ENCODE measurements at places on chromosomes 3 and 15. TPM values are rescaled to one million over a fixed set of nuclear protein-coding genes. Genes with fewer than 3 reads are reported as not detected.
A peak's percentile ranks its signal among the peaks of the same experiment; 100 is the strongest.

DNA sequence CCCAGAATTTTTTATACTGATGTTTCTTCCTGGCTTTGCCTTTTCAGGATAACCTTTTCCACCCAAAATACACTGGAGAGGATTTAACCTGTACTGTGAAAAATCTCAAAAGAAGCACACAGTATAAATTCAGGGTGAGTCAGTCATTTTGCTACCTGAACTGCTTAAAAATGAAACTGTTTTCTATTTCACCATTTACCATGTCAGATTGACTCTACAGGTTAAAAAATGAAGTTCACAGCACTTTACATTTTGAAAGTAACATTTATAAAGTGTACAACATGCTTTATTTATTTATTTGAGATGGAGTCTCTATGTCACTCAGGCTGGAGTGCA is 115.2 kb downstream of the GHSR start:
- no peak for DNase-seq

The KCNH8 gene
- total RNA-seq = 0.26 TPM

GRCh38 chr3:67044955-67045354 is 46.8 kb downstream of the KBTBD8 start:
- DNase-seq = no peak

DNA sequence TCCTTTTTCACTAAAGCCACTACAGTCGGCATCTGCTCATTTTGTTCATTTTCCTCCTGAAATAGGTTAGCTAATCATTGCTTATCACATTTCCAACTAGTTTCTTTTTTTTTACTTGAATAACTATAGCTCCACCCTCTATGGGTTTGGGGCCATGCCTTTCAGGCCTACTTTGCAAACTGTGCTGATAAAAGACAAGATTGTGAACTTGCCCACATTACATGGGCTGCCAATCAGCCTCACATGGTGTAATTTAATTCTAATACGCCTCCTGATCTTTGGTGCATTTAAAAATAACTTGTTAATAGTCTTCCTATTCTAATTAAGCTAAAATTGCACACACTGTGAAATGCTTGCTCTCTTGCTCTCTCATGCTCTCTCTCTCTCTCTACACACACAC is 90.5 kb downstream of the TGFBR2 start:
- no peak for DNase-seq

The SSUH2 gene
- total RNA-seq = 0.55 TPM

DNA sequence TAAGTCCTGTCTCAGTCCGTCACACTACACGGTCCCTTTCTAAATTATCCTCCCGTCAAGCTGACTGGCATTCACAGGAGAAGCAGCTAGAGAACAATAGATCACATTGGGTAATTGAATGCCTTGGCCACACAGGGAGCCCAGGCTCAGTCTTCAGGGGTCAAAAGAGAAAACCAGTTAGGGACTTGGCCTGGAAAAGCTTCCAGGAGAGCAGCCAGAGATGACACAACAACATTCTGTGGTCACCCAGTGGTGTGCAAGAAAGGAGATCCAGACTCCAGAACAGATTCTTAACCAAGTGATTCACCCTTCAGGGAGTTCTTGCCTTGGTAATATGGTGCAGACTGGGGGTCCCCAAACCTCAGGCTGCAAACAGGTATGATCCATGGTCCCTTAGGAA is 15.9 kb downstream of the ARHGAP31 start:
- DNase-seq = no peak

- DNase-seq = no peak
Observed at GRCh38 chr3:117786349-117786748, 1076.8 kb downstream of the TUSC7 start.

The MAGEL2 gene
- total RNA-seq = 0.70 TPM

DNA sequence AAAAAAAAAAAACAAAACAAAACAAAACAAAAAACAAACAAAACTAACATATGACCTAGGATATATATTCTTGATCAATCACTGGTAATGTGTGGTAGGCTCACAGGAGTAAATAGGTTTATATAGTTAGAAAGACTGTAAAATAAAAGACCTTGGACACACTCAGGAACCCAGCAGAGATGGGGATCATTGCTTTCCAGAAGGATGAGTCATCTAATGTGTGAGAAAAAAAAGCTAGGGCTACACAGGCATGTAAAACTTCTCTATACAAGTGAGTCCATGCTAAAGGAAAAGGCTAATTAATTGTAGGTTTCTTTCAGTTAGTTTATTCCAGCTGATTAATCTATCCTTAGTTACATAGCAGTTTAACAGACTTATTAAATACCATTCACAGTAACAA is 710.3 kb upstream of the ARPP21 start:
- no peak for DNase-seq

- DNase-seq = no peak
Observed at GRCh38 chr3:49841126-49841696, 15.2 kb downstream of the TRAIP start.

DNA sequence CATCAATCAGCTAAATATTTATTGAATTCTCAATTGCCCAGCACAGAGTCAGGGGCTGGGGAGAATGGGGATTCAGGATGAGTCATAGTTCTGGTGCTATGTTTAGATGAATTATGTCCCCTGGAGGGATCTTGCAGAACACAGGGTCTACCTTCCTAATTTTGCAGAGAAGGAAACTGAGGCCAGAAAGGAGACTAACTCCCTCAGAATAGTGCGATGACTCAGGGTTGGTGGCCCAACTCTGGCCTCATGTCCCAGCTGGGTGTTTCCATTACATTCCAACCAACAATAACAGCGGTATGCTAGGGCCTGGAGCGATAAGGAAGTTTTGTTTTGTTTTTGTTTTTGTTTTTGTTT is 270.9 kb downstream of the TLE3 start:
- no peak for DNase-seq

DNA sequence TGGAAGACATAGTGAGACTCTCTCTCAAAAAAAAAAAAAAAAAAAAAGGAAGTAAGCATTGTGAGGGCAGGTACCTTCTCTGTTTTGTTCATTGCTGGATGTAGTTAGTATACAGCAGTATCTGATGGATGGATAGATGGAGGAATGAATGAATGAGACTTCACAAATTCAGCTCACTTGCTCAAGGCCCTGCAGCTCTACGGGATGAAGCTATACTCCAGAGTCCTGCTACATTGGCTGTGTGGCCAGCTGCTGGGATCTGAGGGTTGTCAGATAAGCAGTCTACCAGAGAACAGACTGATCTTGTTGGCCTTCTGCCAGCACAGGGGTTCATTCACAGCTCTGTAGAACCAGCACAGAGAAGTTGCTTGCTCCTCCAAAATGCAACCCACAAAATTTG is 35.0 kb downstream of the MLH1 start:
- DNase-seq = no peak

- DNase-seq = no peak
Observed at GRCh38 chr3:38985581-38985980, 66.2 kb downstream of the SCN11A start.

GRCh38 chr3:63387568-63387967 is 109.5 kb downstream of the SYNPR start:
- DNase-seq = no peak

The PRRT3 gene
- total RNA-seq = 3.5 TPM

DNA sequence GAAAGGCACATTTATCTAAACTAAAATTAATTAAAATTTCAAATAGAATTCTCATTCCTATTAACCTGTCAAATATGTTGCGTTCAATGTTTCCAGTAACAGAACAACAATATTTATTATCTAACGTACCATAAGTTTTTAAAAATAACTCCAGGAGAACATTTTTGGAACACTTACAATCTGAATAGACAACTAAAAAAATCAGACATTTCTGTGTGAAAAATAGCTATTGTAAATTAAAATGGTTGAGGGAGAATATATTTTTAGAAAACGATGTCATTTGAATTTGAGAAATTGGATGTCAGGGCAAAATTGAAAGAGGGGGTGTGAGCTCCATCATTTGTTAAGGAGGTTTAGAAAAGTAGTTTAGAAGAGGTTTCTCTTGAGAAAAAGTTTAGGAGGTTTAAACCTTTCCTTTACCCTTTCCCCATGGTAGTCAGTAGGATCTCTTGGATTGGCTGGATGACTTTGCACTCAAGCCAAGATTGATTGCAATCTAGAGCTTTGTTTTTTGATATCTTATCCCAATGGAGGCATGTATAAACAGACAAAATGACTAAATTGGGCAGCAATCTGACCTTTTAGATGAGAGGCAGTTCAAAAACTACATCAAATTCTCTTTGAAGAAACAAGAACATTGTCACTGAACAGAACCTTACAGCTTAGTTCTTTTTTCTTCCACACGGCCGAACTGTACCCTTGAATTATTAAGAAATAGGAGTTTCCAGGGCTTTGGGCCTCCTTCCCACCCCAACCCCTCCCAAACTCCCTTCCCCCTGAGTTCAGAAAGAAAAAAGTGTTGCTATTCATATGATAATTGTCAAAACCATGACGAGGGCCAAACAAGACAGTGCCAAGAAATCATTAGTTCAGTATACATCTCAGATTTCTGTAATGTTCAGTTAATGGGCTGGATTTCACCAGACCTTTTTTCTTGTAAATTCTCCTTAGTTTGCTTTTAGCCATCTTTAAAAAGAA is 79.7 kb upstream of the CDIN1 start:
- no peak for DNase-seq

DNA sequence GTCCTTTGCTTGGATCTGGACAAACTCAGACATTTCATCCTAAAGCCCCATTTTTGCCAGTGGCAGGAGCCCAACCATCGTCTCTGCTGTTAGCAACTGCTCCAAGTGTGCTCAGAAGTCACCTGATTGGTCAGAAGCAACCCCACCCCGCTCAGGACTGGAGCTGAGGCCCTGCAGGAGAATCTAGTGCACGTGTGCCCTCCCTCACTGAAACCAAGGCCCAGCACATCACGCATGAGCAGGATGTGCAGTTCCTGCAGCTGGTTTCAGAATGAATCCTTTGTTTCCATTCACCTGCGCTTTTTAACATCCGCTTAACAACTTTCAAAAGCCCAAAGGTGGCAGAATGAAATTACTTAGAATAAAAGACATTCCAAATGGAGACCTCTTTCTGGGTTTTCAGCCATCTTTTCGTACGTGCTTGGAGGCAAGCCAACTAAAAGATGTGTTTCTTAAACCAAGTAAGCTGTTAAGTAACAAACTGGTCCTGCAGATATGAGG is 81.2 kb downstream of the SRGAP3 start:
- DNase-seq = no peak

DNA sequence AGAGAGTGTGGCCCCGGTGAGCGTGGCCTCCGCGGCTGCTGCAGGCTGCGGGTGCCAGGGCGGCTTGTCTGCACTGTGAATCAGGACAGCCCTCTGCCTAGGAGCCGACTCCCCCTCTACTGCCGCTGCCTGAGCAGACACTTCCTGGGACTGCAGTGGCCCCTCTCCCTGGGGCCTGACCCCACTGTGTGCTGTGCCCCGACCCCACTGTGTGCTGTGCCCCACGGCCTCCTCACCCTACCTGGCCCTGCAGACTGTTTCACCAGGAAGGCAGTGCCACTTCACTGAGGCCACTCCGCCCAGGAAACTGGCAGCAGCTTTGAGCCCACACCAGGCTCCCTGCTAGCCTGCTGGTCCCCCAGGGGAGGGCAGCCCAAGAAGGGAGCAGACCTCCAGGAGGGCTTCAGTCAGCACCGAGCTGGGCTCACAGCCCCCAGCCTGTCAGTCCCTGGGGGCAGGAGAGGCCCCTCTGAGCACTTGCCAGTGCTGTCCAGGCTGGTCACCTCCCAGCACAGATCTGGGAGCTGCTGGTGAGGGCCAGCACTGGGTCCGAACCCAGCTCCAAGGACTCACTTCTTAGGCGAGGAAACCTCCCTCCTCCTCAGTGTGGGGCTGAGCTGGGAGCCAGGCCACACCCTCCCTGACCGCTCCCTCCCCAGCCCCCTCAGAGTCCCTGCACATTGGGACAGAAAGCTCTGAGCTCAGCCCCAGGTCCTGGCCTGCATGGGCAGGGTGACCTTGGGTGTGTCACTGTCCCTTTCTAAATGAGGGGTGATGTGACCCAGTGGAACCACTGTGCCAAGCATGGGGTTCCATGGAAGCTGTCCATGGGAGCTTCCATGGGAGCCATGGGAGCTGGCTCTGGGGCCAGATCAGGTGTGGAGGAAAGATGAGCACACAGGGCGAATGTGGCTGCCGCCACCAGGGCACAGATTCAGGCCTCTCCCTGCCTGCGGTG is 56.8 kb downstream of the DNAJB8 start:
- DNase-seq = no peak

- DNase-seq = no peak
Observed at GRCh38 chr15:101689901-101690300, 34.4 kb downstream of the TARS3 start.

GRCh38 chr3:122941228-122942206 is 86.0 kb downstream of the SEMA5B start:
- no peak for DNase-seq

DNA sequence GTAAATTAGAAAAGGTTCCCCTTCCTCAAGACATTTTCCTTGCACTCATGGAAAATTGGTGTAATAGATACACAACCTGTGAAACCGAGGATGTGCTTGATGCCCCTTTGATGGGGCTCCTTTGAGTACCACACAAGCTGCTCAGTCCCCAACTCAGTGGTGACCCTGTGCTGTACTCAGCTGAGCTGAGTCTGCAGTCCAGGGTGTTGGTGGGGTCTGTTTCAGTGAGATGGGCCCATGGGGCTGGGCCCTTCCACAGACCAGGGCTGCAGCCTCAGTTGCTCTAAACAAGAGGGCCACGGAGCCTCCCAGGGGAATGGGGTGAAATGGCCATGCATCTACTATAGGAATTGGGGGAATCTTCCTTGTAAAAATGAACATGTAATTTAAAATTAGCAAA is 39.3 kb downstream of the KY start:
- peak; percentile 5 for DNase-seq

- DNase-seq = peak; percentile 63
Observed at GRCh38 chr3:64242435-64242834, 17.2 kb upstream of the PRICKLE2 start.

- no peak for DNase-seq
Observed at GRCh38 chr3:62874711-62875557, at the start of gene CADPS. TSS of gene CADPS (minus strand) at chr3:62875416. CDS start at chr3:62875029, 387 bp downstream.

GRCh38 chr3:57919987-57920386 is 88.2 kb upstream of the FLNB start:
- DNase-seq = no peak

The HGD gene
- total RNA-seq = 0.36 TPM

The RAD51 gene
- total RNA-seq = 0.68 TPM

DNA sequence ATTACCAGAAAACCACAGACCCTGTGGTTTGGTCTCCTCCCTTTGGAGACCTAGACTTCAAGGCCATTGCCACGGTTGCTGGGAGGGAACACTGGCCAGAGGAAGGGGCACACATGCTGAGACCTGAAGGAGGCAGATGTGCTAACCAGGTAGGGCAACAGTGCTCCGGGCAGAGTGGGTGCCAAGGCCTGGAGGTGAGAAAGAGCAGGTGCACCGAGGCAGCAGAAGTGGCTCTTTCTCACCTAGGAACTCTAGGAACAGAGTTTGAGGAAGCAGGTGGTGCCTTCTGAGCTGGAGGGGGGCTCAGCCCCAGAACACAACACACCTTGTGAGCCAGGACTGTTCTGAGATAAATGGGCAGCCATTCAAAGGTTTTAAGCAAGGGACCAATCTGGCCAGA is 106.1 kb downstream of the MEGF11 start:
- DNase-seq = no peak

DNA sequence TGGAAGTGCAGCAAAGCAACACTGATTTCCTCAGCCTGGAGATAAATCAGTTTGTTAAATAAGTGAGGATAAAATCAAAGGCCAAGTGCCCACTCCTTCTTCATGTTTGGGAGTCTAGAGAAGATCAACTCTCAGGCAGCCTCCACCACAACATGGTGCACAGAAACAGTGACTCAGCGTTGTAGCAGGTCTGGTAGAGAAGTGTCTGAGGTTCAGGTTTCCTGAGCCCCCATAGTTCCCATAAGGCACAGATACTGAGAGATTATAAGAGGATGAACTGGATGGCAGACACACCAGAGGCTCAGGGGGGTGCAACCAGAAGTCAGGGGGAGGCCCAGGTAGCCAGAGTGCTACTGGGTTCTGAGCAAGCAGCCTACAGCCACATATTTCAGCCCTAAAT is 166.7 kb downstream of the FRMD5 start:
- no peak for DNase-seq

The CLEC3B gene
- total RNA-seq = 58.9 TPM

Data from ureter (tissue), 1 donor.